ENCODE measurements at places on chromosomes 3 and 15. TPM values are rescaled to one million over a fixed set of nuclear protein-coding genes. Genes with fewer than 3 reads are reported as not detected.

- DNase-seq: peak; percentile 27
Observed at GRCh38 chr15:60396100-60396499, 1.7 kb downstream of the ANXA2 start.

- DNase-seq: no peak
Observed at GRCh38 chr15:58547628-58548307, 116.0 kb downstream of the LIPC start.

GRCh38 chr3:4956099-4956498 lies 23.1 kb upstream of the BHLHE40 start:
- DNase-seq: no peak

DNA sequence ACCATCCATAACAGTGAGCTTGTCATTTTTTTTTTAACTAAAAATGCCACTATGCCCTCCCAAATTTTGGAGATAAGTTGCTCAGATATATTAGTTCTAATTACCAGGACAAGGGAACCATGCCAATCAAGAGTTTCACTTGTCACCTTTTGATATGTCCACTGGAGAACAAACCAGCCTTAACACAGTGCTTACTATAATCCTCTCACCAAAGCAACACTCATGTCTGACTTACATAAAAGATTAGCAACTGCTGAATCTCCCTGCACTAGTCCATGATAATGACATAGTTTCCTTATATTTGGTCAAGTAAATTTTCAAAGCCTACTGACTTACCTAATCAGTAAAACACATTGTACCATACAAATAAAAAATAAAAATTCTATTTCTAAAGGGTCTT lies 44.4 kb downstream of the TTBK2 start:
- DNase-seq: no peak

- no peak for DNase-seq
Observed at GRCh38 chr3:73280746-73281145, 219.3 kb downstream of the EBLN2 start.

DNA sequence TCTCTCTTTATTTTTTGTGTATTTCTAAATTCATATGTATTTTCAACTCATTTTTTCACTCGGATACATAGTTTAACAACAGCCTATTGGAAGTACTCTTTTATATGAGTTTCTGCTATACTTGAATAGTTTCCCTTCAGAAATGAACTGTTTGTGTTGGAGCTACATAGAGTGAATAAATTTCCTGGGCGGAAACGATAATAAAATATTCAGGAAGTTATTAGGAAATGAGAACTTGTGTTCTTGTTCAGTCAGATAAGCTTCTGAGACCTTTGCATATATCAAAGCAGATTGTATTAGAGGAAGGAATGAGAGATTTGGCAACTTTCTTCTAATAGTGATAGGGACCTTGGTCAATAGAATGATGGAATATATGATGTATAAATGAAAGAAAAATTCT lies 27.3 kb downstream of the NEO1 start:
- no peak for DNase-seq

DNA sequence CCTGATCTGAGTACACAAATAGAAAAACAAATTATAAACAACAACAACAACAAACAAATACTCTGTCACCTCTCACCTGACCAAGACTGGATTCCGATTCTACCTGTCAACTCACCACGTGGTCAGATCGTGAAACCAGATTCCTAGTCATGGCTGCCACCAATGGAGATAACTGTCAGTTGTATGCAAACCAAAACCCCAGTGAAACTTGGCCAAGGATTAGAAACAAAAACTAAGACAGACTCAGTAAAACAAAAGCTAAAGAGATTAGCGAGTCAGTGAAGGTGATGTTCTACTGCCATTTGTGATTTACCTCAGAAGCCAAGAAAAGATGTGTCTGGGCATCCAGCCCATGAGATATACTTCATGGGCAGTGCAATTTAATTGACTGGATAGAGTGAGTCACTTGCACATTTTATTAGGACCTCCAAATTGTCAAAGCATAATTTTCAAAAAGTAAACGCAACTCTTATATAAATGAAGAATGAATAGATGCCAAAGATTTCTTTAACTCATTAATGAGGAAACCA lies 31.1 kb downstream of the PHLDB2 start:
- DNase-seq: no peak

DNA sequence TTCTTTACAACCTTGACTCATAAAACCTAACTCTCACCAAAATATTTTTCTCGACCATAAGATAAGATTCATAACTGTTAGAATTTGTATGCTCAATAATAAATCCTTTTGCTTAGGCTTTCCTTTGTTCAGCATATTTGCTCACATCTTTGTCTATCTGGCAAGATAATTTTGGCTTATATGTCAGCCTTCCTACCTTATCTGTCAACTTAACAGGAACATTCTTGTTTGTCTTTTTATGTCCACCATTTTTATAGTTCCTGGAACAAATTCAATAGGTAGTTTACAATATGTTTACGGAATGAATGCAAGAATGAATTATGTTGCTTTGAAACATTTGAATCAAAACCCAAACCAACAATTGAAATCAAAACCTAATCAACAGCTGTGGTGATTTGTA lies 41.0 kb upstream of the P2RY1 start:
- DNase-seq: no peak

GRCh38 chr3:48592519-48593087 lies 2.5 kb downstream of the COL7A1 start:
- no peak for DNase-seq

DNA sequence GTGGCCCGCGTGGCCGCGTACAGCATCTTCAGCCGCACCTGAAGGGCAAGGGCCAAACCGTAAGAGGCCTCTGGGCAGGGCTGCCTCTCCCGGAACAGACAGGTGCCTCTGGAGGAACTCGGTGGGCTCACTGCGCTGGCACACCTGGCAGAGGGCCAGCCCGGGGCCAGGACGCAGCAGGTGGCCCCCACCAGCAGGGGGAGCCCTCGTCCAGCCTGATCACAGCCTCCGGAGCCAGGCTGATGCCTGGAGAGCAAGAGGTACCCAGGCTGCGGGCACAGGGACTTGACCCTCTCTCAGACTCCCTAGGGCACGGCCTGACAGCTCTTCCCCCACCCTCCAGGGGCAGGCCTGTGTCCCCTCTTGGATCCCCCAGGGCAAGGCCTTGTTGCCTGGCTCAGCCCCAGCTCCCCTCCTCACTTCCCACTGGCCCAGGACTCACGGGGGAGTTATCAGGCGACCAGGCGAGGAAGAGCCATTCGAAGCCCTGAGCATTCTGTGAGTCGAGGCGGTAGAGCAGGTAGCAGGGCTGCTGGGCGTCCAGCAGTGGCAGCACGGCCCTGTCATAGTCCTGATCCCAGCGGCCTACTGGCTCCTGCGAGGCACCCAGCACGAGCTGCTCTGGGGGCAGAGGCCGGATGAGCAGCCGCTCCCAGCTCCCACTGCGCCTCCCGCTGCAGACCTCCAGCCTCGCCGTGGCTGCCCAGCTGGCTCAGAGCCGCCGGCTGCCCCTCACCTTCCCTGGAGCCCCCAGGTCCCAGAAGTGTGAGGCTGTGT lies 6.2 kb upstream of the TLR9 start:
- DNase-seq: peak; percentile 38

DNA sequence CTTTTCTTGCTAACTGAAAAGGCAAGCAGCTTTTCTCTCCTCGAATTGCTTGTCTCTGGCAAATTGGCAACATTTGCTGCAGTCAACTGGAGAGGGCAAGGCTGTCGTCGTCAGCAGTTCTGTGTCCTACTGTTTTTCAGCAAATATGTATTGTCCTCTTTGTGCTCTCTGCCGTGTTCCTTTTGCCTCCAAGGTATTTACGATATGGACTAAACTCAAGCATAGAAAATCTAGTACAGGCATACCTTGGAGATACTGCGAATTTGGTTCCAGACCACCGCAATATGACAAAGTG lies 558 bp upstream of the SLC30A4 start:
- peak; percentile 29 for DNase-seq

DNA sequence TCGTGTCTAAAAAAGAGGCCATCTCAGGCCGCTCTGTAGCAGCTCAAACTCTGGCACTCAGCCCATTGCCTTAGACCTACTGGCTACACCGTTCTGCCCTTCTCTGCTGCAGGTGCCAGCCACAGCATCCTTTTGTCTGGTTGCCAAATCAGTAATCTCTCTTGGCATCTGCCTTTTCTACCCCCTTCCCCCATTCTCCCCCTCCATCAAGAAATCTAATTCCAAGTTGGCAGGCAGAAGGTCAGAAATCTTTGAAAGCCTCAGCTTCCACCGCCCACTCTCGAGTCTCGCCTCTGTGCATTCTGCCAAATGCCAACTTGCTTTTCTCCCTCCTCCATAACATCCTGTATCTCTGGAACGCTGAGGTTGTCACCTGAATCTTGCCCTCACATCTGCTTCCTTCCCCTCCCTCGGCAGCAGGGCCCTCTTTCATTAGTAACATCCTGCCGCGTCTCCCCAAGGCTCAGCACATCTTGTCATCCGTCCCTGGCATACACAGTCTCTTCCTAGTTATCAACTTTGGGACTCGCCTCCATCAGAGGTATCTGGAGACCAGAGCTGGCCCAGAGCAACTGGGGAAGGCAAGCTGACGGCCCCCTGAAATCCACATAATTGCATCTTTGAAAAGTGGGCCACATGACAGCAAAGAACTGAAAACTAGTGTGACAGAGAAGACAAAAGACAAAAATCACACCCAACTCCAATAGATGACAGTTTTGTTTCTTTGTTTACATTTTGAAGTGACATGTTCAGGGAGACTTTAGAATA lies 312.0 kb upstream of the CCDC54 start:
- DNase-seq: no peak

DNA sequence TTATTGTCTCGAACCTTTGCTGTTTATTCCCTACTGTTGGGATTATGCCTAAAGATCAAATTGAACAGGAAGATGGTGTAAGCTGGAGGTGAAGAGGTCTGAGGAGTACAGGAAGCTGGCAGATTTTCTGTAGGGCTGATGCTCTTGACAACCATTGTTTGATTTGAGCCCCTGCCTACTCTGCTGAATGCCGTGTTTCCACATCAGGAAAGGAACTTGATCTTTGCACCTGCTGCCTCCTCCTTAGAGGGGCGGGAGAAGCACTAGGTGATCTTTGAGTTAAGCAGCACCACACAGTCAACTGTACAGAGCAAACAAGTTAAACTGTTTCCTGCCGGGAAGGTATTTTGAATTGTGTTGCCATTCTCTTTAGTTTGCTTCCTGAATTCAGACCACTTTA lies 364.6 kb upstream of the EPHA6 start:
- DNase-seq: no peak

DNA sequence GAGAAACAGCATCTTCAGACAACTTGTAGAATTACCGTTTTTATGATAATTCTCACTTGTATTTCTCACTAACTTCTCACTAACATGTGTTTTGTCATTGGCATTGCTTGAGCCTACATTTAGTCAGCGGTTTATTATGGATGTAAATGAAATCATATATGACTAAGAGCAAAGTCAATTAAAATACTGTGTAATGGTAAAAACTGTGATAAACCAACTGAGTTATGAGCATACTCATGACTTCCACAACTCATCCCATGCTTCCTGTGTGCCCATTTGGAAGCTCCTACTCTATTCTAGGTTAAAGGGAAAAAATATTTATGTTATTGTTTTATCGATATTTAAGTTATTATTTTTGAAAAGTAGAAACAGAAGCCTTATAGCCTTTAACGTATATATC lies 12.8 kb downstream of the PXK start:
- no peak for DNase-seq

GRCh38 chr3:14803101-14803980 lies 15.4 kb upstream of the FGD5 start:
- no peak for DNase-seq

GRCh38 chr15:64548235-64548634 lies 87.9 kb downstream of the ZNF609 start:
- no peak for DNase-seq

DNA sequence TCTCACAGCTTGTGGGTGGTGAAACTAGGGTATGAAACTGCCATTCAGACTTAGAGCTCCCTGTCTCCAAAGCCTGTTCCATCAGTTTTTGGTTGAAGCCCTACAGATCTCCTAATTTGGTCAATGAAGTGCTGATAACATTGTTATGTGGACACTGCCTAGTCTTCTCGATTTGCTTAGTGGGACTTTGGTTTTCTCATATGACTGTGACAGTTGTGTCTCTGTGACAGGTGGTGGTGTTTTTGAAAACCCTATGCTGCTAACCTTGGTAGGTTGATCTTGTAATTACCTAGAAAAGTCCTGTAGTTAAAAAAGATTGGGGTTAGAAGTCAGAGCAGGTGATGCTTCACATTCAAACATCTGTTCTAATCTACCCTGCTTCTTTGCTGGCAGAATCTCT lies 9.2 kb downstream of the PPM1L start:
- DNase-seq: no peak

GRCh38 chr3:128481438-128481942 lies 11.5 kb downstream of the GATA2 start:
- no peak for DNase-seq

DNA sequence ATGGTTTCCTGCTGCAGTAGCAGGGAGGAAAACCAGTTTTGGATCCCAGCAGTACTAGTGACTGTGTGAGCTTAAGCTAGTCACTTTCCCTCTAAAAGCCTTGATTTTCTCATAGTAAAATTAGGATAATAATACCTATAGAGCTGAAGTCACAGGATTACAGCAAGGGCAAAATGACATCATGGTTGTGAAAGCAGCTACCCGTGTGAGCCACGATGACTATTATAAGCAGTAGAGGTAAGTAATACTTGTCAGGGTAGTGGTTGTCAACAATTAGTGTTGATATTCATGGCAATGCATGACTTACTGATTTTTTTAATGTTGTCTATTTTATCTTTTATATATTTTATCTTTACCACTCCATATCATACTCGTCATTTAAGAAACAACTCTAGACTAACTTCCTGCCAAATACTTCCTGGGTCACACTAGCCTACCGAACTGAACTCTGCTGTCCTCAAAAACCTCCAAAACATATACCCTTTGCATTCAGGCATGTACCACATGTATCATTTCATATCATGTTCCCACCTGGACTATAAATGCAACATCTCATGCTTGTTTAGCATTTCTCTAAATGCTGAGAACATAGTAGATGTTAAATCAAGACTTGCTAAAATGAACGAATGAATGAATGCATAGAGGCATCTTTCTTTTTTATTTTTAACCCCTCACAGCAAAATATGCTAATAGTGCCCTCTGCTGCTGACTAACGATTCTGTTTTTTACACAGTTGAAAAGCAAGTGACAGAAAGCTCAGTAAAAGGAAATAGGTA lies 172.6 kb downstream of the P3H2 start:
- DNase-seq: peak; percentile 94

GRCh38 chr3:50657407-50657806 lies 17.3 kb upstream of the DOCK3 start:
- DNase-seq: no peak

DNA sequence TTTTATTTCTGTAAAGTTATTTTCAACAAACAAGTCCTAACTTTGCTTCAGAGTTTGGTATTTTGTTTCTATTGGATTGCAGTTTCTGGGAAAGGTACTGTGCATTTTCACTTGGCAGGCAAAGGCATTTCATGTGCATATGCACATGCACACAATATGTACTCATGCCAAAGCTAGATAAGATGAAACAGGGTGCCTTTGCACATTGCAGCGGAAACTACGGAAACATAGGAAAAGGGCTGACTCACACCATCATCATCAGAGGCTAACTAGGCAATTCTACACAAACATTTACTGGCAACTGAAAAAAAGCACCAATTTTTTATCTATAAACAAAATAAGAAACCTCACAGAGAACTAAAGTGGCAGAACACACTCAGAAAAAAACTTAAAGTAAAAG lies 550.6 kb upstream of the NECTIN3 start:
- peak; percentile 93 for DNase-seq

The HESX1 gene
- 0.26 TPM for total RNA-seq

The EBLN2 gene
- total RNA-seq: 5.6 TPM

The SLC24A5 gene
- not detected for total RNA-seq

The EEFSEC gene
- total RNA-seq: 3.7 TPM
